Hippocampal formation (tissue), 2 donors: ENCODE measurements at places on chromosomes 1 and 21.

DNA sequence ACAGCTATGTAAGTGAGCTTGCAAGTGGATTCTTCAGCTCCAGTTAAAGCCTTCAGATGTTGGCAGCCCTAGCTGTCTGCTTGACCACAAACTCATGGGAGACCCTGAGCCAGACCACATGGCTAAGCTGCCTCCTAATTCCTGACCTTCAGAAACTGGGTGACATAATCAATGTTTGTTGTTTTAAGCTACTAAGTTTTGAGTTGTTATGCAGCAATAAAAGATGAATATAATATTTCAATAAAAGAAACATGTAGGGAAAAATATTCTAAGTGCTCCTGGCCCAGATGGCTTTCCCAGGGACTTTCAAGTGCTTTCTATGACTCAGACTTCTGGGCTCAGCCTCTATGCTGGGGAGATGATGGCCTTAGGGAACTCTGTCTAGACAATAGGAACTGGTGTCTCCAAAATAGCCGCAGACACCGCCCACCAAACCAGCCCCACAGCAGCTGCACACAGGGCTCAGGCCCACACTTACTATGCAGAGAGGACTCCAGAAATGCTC, 20.3 kb upstream of the AZIN2 start:
- peak; percentile 56 for DNase-seq

- DNase-seq = no peak
Measured at GRCh38 chr1:192678099-192678498, 42.2 kb downstream of the RGS13 start.

GRCh38 chr21:16605597-16605996, 875.8 kb downstream of the USP25 start:
- peak; percentile 59 for DNase-seq

DNA sequence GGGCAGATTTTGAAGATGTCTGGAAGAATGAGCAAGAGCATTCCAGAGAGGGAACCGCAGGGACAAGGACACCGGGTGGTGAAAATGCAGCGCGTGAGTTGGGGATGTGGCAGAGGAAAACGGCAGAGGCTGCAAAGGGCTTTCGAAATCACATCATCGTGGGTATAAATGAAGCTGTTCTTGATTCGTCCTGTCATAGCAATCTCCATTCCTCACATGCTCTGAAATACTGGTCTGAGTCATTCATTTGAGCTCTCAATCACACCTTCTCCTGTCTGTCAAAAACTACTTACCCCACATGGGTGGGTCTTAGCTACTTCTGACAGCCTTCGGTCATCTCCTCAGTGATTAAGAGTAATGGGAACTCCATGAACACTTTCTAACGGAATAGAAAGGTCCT, 81.5 kb downstream of the ERG start:
- DNase-seq = no peak

DNA sequence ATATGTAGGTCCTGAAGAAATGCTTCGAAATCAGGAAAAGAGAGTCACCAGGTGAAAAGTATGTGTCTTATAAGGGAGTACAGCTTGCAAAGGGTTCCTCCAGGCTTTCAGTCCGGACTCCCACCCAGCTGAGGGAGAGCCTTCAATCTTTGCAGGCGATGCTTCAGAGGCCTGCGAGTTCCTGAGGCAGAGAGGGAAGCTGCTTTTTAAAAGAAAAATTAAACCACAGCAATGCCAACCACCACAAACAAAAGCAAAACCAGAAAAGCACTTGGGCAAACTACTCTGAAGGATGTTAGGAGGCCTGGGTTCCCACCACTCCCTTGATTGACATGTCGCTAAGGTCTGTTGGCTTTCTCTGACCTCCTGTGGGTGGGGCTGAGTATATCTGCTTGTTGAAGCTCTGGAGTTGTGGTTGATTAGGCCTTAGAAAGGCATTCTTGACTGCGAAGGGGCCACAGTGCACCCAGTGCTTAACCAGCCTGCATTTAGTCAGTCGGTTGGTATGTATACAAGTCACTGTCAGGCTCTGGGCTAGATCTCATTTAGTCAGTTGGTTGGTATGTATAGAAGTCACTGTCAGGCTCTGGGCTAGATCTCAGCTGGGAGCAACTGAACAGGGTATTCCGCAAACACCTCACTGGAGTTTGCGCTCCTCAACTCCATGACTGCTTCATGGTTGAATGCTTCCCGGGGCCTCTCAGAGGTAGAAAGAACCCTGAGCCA, 1.2 kb downstream of the NIPAL3 start:
- DNase-seq = no peak

- no peak for DNase-seq
Measured at GRCh38 chr1:40389871-40390560, 16.5 kb downstream of the SMAP2 start.
